CD4-positive, alpha-beta T cell (primary cell): ENCODE measurements at places on chromosomes 11 and 22.

DNA sequence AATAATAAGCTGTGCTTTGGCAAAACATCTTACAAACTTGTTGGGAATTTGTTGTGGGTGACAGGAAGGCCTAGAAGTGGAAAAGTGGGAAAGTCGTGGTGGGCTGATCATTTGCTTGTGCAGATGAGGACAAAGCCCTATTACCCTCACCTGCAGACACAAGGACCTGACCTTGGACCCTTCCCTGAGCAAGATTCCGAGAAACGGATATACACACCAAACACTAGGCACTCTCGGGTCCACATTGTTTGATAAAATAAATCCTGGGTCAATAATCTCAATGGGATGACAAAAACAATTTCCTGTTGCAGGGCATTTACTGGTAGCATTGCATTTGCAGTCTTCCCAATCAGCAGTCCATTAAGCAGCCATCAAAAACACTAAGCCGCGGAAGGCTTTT is 89.7 kb downstream of the GAB2 start:
- DNase-seq, result no peak

DNA sequence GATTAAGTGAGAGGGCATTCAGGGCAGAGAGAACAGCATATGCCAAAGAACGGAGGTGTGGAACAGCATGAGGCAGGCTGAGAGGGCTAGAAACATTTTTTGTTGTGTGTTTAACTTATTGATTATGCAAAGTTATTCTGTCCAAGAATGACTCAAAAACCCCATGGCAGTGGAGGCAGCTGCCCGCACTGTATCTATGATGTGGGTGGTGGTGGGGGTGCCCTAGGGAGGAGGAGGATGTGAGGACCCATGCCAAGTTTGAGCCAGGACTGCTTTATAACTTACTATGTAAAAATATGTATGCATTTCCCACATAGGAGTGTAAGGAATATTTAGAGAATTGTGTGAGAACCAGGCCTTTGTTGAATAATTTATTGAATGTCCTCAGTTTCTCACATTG is 85.4 kb upstream of the GNAZ start:
- DNase-seq, result no peak

DNA sequence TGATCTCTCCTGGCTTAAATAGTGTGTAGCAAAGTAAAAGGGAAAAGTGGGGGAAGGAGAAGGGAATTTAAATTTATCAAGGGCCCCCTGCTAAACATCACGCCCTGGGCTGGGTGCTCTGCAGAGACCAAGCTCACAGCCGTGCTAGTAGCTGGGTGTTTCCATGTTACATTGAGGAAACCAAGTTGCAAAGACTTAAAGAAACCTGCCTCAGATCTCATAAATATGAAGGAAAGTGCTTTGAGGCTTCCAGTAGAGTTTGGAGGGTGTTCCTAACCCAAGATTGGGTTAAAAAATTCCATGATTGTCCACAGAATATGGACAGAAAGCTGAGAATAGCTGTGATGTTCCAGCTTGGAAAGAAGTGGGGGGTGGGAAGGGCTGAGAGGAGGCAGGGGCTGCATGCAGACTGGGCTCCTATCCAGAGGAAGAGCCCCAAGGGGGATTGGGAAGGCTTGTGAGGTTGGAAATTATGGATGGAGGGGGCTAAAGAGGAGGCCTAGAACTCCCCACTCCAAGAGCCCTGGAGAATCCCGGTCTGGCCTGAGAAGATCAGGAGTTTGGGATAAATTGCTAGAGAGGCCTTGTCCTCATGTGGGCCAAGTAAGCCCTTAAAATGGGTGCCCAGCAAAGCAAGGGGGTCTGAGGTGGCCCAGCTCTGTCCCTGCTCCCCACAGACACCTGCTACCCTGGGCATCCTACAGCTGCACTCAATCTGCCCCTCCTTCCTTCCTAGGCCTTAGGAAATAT is 25.0 kb upstream of the OAF start:
- DNase-seq, result no peak

DNA sequence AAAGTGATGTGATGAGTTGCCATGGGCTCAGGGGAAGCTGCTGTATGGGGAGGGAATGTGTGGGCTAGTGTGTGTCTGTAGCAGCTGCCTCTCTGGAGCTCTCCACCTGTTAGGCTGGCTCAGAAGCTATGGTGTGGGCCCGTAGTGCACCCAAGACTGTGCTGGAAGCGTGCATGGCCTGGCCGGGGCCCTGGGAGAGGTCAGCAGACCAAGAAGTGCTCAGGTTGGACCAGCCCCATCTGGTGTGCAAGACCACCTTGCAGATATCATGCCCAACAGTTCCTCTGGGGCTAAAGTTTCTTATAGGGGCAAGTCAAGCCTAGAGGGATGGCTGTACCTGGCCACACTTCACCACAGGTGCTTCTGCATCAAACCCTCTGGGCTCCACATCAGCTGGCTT is 274.4 kb upstream of the CCDC179 start:
- DNase-seq, result no peak

GRCh38 chr22:40449676-40450035 is 79.3 kb downstream of the SGSM3 start:
- no peak for DNase-seq

DNA sequence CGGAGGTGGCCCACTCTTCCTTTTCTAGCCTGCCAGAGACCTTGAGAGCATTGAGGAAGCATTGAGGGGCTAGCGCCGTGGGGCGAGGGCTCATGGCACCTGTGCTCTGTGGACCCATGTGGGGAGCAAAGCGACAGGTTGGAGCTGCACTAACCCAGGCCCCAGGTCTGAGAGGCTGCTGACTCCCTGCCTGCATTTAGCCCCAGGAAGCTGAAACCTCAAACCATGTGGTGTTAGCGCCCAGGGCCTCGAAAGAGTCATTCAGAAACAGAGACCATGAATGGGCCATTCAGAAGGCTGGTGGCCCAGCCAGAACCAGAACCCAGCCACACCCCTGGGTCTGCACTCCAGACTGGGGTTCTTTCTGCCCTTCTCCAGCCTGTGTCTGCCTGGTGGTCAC is 88.6 kb downstream of the BCR start:
- DNase-seq, result no peak

GRCh38 chr11:106121570-106122320 is 44.3 kb downstream of the AASDHPPT start:
- DNase-seq, result no peak

GRCh38 chr11:372809-373715 is 3.8 kb downstream of the B4GALNT4 start:
- DNase-seq, result no peak
